Activated T-cell treated with anti-CD3 and anti-CD28 coated beads, Interleukin-2, amount 50 U/mL, for 72 hours (primary cell): ENCODE measurements at places on chromosomes 3 and 15.

GRCh38 chr15:74037171-74038117, 42.9 kb downstream of the PML start:
- no peak for DNase-seq

GRCh38 chr3:60000311-60001105, 950.7 kb upstream of the CFAP20DC start:
- no peak for DNase-seq

DNA sequence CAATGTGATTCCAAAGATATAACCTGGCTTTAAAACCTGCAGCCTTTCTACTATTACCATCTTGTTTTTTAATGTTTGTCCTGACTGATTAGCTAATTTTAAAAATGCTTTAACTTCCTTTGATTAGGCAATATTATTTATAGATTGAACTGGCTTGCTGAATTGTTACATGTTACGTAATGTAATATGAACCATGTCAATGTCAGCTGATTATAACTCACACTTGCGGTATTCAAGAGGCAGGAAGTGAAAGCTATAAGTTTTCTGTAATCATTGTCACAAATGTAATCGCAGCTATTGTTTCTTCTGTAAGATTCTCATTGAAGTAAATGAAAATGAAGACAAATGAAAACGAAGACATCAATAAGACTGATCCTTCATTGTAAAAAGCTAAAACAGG, 146.8 kb downstream of the ROBO2 start:
- DNase-seq, result no peak

GRCh38 chr3:169303660-169304059, 359.9 kb downstream of the MECOM start:
- DNase-seq, result no peak

DNA sequence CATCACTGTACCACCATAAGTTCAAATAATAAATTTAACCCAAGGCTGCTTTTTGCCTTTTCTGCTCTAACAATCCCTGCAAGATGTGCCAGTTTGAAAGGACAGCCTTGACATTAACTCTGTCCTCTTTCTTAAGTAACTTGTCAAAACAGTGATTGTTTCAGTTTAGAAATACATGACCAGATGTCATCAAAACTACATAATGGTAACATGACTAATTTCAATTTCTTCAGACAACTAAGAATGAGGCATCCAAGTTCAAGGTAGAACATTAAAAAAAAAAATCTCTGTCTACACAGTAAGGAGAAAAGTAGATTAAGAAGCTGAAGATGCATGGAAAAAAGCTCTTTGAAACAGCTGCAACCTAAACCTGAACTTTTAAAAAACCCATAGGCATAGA, 47.4 kb downstream of the SHQ1 start:
- no peak for DNase-seq

DNA sequence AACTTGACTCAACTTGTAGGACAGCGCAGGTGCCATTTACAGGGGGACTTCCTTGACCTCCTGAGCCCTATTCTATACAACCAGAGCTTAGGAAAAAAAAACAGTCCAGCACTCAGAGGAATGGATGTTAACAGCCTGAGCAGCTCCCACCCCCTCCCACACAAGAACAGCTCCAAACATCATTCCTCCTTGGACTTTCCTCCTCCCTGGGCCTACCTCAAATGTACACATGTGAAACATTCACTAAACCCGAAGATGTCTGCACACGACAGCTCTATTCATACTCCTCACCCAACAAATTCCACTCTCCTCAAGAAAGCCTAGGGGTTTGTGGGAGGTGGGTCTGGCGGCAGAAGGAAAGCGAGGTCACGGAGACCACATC, 503 bp upstream of the ATRIP start:
- no peak for DNase-seq

GRCh38 chr15:81754078-81754477, 291.7 kb downstream of the MEX3B start:
- no peak for DNase-seq

GRCh38 chr3:57059411-57059810, 1.1 kb upstream of the SPATA12 start:
- DNase-seq, result no peak

- DNase-seq, result no peak
Measured at GRCh38 chr3:67580430-67581000, 73.9 kb downstream of the SUCLG2 start.

GRCh38 chr3:188176476-188176875, 22.5 kb downstream of the LPP start:
- no peak for DNase-seq
